ENCODE measurements at places on chromosomes 3 and 15.

DNA sequence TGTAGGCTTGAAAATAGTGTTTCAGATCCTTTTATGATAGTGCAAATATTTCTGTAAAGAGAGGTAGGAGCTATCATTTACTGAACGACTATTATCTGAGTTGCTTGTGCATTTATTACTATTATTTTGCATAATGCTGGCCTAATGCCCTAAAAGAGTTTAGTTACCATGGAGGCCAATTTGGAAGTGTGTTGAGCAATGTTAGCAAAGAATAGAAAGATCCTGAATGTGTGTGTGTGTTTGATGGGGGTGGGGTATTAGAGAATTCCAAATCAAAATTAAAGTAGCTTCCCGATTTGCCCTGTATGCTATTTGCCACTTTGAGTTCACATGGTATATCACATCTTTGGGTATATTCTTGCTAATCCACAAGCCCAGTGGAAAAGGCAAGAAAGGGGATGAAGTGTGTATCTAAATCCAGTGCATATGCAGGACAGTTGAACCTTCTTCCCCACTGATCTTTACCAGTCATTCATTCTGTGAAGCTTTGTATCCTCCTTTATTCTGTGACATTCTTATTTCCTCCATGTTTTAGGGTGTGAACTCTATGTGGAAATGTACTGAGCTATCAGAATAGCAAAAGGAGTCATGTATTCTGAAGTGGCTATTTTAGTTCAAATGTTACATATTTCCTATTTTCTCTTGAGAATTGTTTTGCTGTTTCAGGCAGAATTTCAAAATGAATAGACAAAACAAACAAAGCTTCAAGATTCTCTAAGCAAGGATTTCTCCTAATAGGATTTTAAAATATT, 45.7 kb upstream of the PLSCR5 start:
- peak; percentile 29 for DNase-seq

DNA sequence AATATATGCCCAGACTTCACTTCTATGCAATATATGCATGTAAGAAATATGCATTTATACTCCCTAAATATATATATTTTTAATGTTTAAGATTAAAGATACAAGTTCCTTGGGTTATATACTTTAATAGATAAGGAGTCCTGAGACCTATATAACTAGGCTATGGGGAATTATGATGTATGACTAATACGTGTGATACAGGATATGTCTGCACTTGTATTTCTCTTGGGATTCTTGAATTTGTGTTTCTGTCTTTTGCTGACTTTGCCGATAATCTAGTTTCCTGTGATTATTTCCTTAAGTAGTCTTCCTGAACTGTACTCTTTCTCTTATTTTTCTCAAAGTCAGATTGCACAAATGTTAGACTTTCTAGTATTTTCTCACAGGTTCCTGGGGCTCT, 109.6 kb downstream of the PIK3CB start:
- no peak for DNase-seq

- DNase-seq: peak; percentile 86
These were observed at the start of gene ATOSA for GRCh38 chr15:52679232-52680040. TSS of gene ATOSA (minus strand) at chr15:52679388. CDS start at chr15:52678021, 1,367 bp downstream.

- no peak for DNase-seq
These were observed 327.8 kb upstream of the ATP11B start for GRCh38 chr3:182465301-182466185.

GRCh38 chr3:5250467-5251195, 63.1 kb downstream of the EDEM1 start:
- peak; percentile 11 for DNase-seq

Measured in fibroblast of skin of scalp (primary cell).